Thymus (tissue), 14 donors: ENCODE measurements at places on chromosomes 1 and 21. TPM values are rescaled to one million over a fixed set of nuclear protein-coding genes. Genes with fewer than 3 reads are reported as not detected.

DNA sequence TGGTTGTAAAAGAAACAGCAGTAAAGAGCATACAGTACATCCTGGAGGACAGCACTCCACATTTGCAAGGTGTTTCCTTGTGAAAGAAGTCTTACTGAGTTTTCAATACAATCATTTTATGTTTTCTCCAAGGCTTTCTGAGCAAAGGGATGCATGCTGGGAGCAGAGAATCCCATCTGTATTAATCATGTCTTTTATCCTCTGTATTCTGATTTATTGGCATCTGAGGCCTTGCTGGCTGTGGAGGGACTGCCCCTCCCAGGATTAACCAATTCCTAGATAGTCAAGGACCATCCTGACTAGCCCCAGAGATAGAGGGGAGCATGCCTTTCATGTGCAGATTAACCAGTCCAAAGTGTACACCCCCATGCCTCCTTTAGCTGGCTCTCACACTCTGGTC, 476.3 kb downstream of the SIPA1L2 start:
- no peak for DNase-seq

DNA sequence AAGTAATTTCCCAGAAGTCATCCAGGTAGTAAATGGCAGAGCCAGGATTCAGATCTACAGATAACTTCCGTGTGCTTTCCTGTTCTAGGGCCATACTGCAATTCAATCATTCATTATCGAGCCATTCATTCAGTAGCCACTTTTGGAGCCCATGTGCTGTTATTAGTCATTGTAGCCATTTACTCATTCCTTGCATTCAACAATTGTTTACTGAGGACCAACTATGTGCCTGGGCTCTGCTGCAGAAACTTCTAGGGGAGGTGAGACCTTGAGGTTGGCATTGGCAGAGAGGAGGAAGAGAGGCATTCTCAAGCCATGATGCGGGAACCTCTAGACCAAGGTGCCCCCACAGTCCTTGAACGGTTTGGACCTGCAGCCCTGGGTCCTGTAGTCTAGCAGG, 27.9 kb downstream of the EPHB2 start:
- DNase-seq, result no peak

DNA sequence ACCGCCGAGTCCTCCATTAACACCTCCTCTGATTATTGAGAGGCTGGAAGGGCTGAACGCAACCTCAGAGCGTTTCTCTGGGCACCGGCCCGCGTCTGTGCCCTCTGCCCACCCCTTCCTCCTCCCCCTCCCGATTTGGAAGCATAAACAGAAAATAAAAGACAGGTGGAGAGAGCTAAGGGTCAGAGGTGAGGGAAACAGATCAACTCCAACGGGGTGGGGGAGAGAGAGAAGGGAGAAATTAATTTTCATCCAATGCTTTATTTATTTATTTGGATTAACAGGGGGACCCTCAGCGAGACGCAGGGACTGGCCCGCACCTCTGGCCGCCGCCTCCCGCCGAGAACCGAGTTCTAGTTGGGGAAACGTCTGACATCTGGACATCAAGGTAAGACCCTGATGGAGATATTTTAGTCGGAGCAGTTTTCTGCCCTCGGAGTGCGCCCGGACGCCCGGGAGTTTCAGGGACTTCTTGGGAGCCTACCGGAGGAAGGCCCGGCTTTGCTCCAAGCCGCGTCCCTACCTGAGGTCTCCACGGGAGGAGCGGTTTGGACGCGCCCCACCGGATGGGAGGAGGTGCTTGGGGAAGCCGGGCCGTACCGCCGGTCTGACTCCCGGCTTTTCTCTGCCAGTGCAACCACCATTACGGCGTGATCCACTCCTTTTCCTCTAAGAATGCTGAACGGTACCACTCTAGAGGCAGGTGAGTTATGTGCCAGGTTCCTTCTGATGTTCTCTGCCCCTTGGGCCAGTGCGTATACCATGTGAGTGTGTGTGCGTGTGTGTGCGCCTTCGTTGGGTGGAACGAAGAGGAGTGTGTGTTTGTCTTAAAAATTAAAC, 5.1 kb upstream of the LHX9 start:
- no peak for DNase-seq

GRCh38 chr1:87028576-87028975, 114.1 kb downstream of the HS2ST1 start:
- no peak for DNase-seq

GRCh38 chr1:190474650-190475211, 2.9 kb downstream of the BRINP3 start:
- no peak for DNase-seq

DNA sequence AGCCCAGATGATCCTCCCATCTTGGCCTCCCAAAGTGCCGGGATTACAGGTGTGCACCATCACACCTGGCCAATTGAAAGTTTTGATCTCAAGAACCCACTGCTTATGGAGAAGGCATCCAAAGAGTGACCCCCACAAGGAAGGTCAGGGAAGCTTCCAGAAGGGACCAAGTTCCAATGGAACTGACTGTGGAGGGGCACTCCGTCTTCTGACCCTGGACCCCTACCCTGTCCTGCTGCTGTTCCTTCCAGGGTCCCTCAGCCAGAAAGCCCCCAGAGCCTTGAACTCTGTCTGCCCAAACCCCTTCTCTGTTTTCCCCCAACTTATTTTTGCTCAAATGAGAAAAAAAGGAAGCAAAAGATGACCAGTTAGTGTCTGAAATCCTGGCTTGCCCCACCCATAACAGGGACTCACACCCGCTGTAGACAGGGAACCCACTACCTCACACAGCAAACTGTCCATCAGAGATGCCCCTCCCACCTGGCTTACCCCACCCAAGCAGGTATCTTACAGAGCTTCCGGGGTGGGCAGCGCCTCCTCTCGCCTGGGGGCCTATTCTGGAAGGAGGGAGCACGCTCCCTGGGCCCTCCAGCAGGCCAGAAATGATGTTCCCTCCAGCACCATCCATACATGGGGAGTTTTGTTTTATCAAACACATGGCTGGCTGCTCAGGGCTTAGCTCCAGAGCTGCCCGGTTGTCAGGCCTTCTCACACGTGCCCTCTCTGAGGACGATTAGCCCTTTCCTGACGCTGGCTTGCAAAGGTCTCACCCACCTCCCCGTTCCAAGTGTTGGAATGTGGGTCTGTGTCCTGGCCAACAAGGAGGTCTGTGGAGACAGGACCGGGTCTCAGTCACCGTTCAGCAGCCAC, 3.1 kb upstream of the WNT3A start:
- DNase-seq, result no peak

DNA sequence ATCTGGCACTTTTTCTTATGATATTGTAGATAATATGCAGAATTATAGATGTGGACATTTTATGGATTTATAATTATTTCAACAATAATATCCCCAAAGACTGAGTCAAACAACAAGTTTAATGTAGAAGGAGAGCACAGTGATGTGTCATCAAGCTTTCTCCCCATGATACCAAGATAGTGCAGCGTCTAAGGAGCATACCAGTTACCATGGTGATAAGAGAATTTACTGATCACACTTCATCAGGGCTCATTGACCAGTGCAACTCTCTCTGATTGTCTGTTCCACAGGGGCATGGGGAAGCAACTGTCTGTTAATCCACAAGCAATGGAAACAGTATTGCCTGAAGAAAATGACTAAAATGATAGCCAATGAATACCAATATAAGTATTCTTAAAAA, 209.6 kb upstream of the DPYD start:
- no peak for DNase-seq

The FAM163A gene
- polyA plus RNA-seq, result 3.2 TPM

The DNALI1 gene
- 2.1 TPM for polyA plus RNA-seq

The UBE2U gene
- not detected for polyA plus RNA-seq

The GUCA2A gene
- polyA plus RNA-seq, result 3.2 TPM

The PCBP3 gene
- 44.9 TPM for polyA plus RNA-seq

The MROH7 gene
- 1.1 TPM for polyA plus RNA-seq
